NCI-H2107 (cell line): ENCODE measurements at places on chromosomes 5 and 9.

- no peak for DNase-seq
Measured at GRCh38 chr9:114804505-114804904, 1.3 kb downstream of the TNFSF15 start.

DNA sequence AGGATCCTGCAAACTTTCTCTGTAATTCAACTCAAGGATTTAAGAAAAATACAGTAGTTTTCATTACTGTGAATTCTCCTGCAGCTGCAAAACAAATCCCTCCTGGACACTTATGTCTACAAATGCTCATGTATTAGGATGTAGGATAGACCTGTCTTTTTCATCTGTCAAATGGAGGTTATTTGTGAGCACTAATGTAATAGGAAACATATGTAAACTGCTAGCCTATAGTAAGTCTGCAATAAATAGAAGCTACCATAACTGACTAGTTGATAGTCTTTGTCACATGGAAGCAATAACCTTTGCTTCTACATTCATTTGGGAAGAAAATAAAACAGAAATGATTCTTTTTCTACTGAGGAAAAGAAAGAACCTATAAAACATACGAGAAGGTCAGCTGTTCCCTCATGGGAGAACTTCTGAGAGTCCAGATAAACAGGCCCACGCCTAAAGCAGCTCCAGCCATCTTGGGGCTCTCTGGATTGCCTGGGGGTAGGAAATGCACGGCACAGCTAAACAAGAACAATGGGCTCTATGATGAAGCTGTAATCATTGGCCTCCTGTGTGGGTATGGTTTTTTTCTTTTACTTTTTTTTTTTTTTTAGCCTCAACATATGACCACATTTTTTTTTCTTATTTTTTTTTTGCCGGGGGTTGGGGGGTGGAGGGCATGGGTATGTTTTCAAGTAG, 6.2 kb downstream of the KCNV2 start:
- no peak for DNase-seq

DNA sequence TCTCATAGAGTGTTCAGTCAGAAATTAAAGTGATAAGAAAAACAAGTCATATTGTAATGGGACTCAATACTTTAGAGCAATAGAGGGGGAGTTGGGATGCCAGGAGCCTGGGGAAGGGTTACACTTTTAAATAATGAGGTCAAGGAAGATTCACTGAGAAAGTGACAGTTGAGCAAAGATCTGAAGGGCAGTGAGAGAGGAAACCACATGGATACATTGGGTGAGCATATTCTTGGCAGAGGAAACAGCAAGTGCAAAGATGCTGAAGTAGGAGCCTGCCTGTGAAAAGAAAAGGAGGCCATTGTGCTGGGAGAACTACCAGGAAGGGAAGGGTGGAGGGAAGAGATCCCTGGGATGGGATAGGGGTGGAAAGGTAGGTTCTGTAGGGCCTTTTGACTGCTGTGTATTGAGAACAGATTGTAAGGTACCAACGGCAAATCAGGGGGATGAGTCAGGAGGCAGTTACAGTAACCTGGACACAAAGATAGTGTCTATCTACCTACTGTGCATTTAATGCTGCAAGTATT, 79.4 kb downstream of the PAM start:
- DNase-seq = no peak

GRCh38 chr9:73157811-73158210, 6.1 kb downstream of the ANXA1 start:
- DNase-seq = no peak

DNA sequence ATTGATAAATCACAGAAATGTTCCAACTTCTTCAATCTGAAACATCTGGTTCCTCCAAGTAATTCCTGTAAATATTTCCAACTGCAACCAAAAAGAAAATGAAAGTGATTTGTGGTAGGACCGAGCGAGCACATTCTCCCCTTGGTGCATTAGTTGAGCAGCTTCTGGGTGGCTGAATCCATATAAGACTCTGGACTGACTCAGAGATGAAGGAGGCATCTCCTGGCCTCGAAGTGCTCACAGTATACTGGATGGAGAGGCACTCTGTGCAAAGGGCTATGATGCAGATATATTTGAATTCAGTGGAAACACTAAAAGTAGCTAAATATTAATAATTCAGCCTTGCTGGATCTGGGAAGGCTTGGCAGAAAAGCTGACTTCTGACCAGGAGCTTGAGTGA, 265.0 kb downstream of the MARCHF11 start:
- DNase-seq = no peak

GRCh38 chr9:134680393-134681060, 38.9 kb downstream of the COL5A1 start:
- no peak for DNase-seq

DNA sequence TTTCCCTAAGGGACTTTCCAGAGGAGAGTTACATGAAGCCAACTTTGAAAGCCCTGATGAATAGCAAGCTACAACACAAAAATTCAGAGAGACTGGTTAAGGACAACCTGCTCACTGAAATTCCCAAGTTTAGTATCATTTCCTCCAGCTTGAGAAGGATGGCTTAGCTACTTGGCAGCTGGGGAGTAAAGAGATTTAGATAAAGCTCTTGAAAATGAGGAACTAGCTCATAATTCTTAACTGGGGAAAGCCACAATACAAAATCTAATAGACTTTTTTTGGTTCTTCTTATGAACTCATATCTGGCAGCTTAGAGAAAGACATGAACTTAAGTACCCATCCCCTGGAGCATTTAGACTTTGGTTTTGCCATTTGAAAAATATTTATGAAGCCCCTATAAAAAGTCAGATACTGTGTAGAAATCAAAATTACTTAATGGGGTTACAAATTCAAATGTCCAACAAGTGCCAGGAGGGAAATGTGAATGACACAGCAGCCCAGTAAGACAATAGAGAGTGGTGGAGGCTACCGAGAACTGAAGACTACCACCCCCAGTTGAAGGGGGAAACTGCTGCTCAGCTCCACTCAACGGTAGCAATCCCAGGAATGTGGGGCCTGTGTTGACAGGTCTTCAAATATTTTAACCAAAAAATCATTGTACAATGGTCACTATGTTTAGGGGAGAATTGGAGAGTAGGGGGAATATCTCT, 79.4 kb upstream of the ADRB2 start:
- DNase-seq = no peak

- no peak for DNase-seq
Measured at GRCh38 chr9:26527931-26528330, 364.7 kb downstream of the CAAP1 start.

DNA sequence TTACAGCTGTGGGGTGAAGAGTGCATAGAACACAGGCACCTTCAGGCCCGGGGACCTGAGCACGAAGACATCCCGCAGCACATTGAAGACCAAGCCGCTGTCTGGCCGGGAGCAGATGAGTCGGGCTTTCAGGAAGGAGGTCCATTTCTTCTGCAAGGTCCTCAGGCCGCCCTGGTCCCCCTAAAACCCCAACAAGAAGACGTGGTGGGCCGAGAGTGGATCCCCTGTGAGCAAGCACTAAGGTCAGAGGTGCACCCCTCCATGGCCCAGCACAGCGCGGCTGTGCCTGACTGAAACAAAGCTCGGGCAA, 70.5 kb downstream of the SECISBP2 start:
- no peak for DNase-seq
